ENCODE measurements at places on chromosomes 11 and 22.

- no peaks in the 10 kb centered on the region for H3K4me1 ChIP-seq
- H3K4me3 ChIP-seq: no peak overlapping the region
- no peaks in the 10 kb centered on the region for H3K27me3 ChIP-seq
- no peak for DNase-seq
- no peak overlapping the region for H3K27ac ChIP-seq
Measured at GRCh38 chr22:21780259-21780658, 44.7 kb upstream of the YPEL1 start.

DNA sequence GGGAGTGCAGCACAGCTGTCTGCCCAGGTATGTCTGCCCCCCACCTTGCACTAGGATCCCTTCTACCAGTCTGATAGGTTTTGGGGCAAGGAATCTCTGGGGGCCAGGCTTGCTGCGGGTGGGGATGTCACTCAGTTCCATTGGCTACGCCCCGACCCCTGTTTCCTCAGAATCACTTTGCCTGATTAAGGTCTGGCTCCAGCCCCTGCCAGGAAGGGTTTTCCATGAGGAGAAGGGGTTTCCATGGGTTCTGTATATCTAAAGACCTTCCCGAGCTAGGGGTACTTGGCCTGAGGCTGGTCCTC is 14.0 kb downstream of the OTOG start:
- H3K27ac ChIP-seq: no peak overlapping the region
- H3K4me3 ChIP-seq: no peak overlapping the region
- peaks cover 8% of the 10 kb centered on the region for H3K27me3 ChIP-seq
- H3K36me3 ChIP-seq: no peaks in the 10 kb centered on the region
- H3K4me1 ChIP-seq: no peaks in the 10 kb centered on the region
- no peak for DNase-seq

GRCh38 chr11:80214413-80214812 is 773.6 kb upstream of the TENM4 start:
- no peak overlapping the region for H3K27ac ChIP-seq
- H3K36me3 ChIP-seq: no peaks in the 10 kb centered on the region
- H3K27me3 ChIP-seq: no peaks in the 10 kb centered on the region
- no peak overlapping the region for H3K4me3 ChIP-seq
- no peaks in the 10 kb centered on the region for H3K4me1 ChIP-seq

GRCh38 chr11:117205211-117205818 is 6.1 kb downstream of the TAGLN start:
- no peak for DNase-seq
- no peaks in the 10 kb centered on the region for H3K4me1 ChIP-seq
- H3K4me3 ChIP-seq: no peak overlapping the region
- H3K27me3 ChIP-seq: no peaks in the 10 kb centered on the region
- peaks cover 12% of the 10 kb centered on the region for H3K36me3 ChIP-seq

DNA sequence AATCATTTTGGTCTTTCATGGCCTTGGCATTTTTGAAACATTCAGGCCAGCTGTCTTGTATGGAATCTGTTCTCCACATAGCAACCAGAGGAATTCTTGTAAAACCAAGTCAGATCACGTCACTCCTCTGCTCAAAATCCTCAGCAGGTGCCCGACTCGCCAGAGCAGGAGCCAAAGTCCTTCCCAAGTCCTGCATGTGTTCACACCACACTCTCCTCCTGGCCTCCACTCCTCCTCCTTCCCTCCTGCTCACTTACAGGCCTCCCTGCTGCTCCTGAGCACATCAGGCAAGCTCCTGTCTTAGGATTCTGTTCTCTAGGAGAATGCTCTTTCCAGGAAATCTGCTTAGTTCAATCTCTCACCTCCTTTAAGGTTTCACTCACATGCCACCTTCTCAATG is 6.9 kb upstream of the PSMC3 start:
- H3K4me3 ChIP-seq: no peak overlapping the region
- no peaks in the 10 kb centered on the region for H3K27me3 ChIP-seq
- no peaks in the 10 kb centered on the region for H3K36me3 ChIP-seq
- no peak overlapping the region for H3K27ac ChIP-seq
- no peak for DNase-seq

GRCh38 chr11:72676861-72677341 is 2.7 kb upstream of the PDE2A start:
- no peaks in the 10 kb centered on the region for H3K4me1 ChIP-seq
- H3K36me3 ChIP-seq: no peaks in the 10 kb centered on the region
- DNase-seq: peak; percentile 85

- peaks cover 22% of the 10 kb centered on the region for H3K4me1 ChIP-seq
- H3K4me3 ChIP-seq: peak overlapping the region; percentile 71
- no peaks in the 10 kb centered on the region for H3K27me3 ChIP-seq
- peaks cover 28% of the 10 kb centered on the region for H3K36me3 ChIP-seq
Measured at GRCh38 chr11:112025707-112026106, 499 bp downstream of the DLAT start.

- peaks cover 30% of the 10 kb centered on the region for H3K4me1 ChIP-seq
- DNase-seq: no peak
- H3K27ac ChIP-seq: no peak overlapping the region
- no peaks in the 10 kb centered on the region for H3K27me3 ChIP-seq
Measured at GRCh38 chr22:29607426-29607825, 4.0 kb downstream of the NF2 start.

- H3K27ac ChIP-seq: no peak within 1 kb of the TSS
- DNase-seq: no peak
- H3K27me3 ChIP-seq: peaks cover 10% of the 10 kb centered on the region
- no peak within 1 kb of the TSS for H3K4me3 ChIP-seq
Measured at GRCh38 chr11:17544181-17544622, at the start of gene USH1C. USH1C (minus strand) TSS chr11:17544416; CDS start chr11:17544307, 109 bp downstream.

DNA sequence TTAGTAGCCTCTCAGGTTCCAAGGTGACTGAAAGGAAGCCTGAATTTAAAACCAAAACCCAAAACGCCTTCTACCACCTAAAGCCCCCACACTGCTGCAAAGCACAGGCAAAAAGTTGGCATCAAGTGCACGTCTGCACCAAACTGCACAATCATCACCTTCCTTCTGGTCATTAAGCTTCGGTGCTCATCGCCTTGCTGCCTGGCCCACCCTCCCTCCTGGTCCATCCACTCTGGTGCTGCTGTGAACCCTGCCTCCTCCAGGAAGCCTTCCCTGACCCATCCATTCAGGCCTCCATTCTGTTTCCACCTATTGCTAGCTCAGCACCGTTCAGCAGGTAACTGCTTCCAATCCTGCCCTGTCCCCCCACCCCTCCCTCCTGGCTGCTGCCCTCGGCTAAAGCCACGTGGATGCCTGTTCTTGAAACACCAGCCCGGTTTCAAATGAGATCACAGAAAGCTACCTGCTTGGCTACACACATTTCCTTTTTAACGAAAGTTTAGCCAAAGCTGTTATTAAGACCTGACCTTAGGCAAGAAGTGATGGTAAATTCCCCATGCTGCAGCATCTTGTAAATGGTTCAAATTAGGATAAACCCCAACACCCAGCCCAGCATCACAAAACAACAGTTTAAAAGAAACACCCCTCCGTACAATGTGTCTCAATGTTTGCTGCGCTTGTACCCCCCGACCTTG is 53.8 kb upstream of the CD5 start:
- H3K27ac ChIP-seq: no peak overlapping the region
- DNase-seq: no peak
- H3K4me1 ChIP-seq: no peaks in the 10 kb centered on the region
- H3K36me3 ChIP-seq: no peaks in the 10 kb centered on the region
- peaks cover 8% of the 10 kb centered on the region for H3K27me3 ChIP-seq

- no peaks in the 10 kb centered on the region for H3K4me1 ChIP-seq
- no peak overlapping the region for H3K27ac ChIP-seq
- H3K27me3 ChIP-seq: no peaks in the 10 kb centered on the region
Measured at GRCh38 chr22:49538006-49538405, 289.7 kb downstream of the BRD1 start.

- H3K27me3 ChIP-seq: peaks cover 22% of the 10 kb centered on the region
- no peaks in the 10 kb centered on the region for H3K36me3 ChIP-seq
- H3K4me3 ChIP-seq: no peak overlapping the region
- H3K4me1 ChIP-seq: no peaks in the 10 kb centered on the region
- no peak overlapping the region for H3K27ac ChIP-seq
Measured at GRCh38 chr11:19735909-19736498, 23.4 kb downstream of the NAV2 start.

- DNase-seq: no peak
- no peak overlapping the region for H3K4me3 ChIP-seq
- H3K4me1 ChIP-seq: no peaks in the 10 kb centered on the region
- no peaks in the 10 kb centered on the region for H3K27me3 ChIP-seq
- H3K36me3 ChIP-seq: peaks cover 28% of the 10 kb centered on the region
Measured at GRCh38 chr11:61375761-61376108, 13.6 kb downstream of the TMEM138 start.

GRCh38 chr11:92838759-92839310 is 130.6 kb upstream of the MTNR1B start:
- H3K4me1 ChIP-seq: no peaks in the 10 kb centered on the region
- DNase-seq: no peak
- no peak overlapping the region for H3K4me3 ChIP-seq
- H3K27me3 ChIP-seq: no peaks in the 10 kb centered on the region
- no peaks in the 10 kb centered on the region for H3K36me3 ChIP-seq
- H3K27ac ChIP-seq: no peak overlapping the region

DNA sequence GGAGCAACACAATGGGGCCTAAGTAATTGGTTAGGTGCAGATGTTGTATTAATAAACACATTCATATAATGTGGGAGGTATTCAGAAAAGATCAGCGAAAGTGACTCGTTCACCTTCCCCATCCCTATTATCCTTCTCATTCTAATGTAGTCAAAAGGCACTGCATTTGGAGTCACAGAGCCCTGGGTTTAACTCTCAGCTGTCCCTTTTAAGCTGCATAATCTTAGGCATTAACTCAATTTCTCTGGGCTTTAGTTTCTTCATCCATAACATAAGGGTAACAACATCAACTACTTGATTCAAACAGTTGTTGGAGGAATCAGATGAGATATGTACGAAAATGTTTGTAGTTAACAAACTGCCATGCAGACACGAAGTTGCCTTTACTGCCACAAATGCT is 187.6 kb upstream of the PITPNB start:
- DNase-seq: no peak
- no peak overlapping the region for H3K4me3 ChIP-seq
- H3K4me1 ChIP-seq: no peaks in the 10 kb centered on the region
- no peaks in the 10 kb centered on the region for H3K27me3 ChIP-seq
- H3K27ac ChIP-seq: no peak overlapping the region

DNA sequence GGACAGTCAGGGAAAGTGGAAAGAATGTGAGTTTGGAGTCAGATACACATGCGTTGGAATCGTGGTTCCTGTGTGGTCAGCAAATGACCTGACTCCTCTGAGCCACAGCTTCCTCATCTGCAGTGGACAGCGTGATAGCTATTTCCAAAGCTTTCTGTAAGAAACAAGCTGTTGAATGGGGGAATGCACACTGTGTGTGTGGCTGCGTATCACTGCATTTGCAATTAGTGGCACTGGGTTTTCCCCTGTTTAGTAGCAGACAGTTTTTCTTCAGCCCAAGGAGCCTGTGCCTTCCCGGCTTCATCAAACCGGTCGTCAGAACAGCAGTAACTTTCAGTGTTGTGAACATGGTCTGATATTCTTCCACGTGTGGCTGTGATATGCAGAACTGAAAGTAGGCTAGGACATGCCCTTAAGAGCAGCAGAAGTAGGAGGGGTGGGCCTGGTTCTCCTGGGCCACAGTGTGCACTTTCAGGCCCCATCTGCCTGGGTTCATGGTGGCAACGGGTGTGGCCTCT is 121.5 kb downstream of the RRAS2 start:
- H3K36me3 ChIP-seq: no peaks in the 10 kb centered on the region
- H3K4me1 ChIP-seq: no peaks in the 10 kb centered on the region
- DNase-seq: no peak
- H3K27me3 ChIP-seq: peaks cover 35% of the 10 kb centered on the region
- H3K4me3 ChIP-seq: no peak overlapping the region

DNA sequence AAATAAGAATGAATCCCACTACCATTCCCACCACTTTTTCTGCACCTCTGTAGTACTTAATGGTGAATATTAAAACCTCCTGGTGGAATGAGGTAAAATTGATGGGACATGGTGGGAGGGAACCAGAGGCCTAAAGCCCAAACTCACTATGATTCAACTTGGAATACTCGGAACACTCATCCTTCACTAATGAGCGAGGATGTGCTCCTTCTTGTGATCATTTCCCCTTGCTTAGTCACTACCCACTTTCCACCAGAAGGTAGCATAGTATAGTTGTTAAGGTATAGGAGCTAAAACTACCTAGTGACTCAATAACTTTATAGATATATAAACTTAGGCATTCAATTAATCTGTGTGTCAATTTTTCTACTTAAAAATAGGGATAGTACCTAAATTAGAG is 728.9 kb downstream of the OPCML start:
- H3K4me3 ChIP-seq: no peak overlapping the region
- no peaks in the 10 kb centered on the region for H3K4me1 ChIP-seq
- no peaks in the 10 kb centered on the region for H3K36me3 ChIP-seq
- DNase-seq: no peak

GRCh38 chr22:23608583-23608982 is 23.5 kb downstream of the DRICH1 start:
- peak; percentile 50 for DNase-seq
- no peaks in the 10 kb centered on the region for H3K36me3 ChIP-seq
- no peak overlapping the region for H3K27ac ChIP-seq
- no peak overlapping the region for H3K4me3 ChIP-seq
- H3K4me1 ChIP-seq: no peaks in the 10 kb centered on the region
- H3K27me3 ChIP-seq: no peaks in the 10 kb centered on the region

GRCh38 chr11:16945671-16946469 is 68.3 kb downstream of the PLEKHA7 start:
- no peak overlapping the region for H3K4me3 ChIP-seq
- H3K27ac ChIP-seq: no peak overlapping the region
- H3K27me3 ChIP-seq: peaks cover 4% of the 10 kb centered on the region

- DNase-seq: no peak
- H3K4me3 ChIP-seq: no peak overlapping the region
- H3K4me1 ChIP-seq: no peaks in the 10 kb centered on the region
- H3K36me3 ChIP-seq: no peaks in the 10 kb centered on the region
Measured at GRCh38 chr22:32324505-32325415, 32.9 kb upstream of the RFPL3 start.

GRCh38 chr11:34356130-34356529 is 1.7 kb downstream of the ABTB2 start:
- DNase-seq: no peak
- no peaks in the 10 kb centered on the region for H3K36me3 ChIP-seq
- no peak overlapping the region for H3K4me3 ChIP-seq
- peaks cover 8% of the 10 kb centered on the region for H3K27me3 ChIP-seq
- no peak overlapping the region for H3K27ac ChIP-seq

All from DND-41 (cell line).